ENCODE measurements at places on chromosomes 5 and 9.

DNA sequence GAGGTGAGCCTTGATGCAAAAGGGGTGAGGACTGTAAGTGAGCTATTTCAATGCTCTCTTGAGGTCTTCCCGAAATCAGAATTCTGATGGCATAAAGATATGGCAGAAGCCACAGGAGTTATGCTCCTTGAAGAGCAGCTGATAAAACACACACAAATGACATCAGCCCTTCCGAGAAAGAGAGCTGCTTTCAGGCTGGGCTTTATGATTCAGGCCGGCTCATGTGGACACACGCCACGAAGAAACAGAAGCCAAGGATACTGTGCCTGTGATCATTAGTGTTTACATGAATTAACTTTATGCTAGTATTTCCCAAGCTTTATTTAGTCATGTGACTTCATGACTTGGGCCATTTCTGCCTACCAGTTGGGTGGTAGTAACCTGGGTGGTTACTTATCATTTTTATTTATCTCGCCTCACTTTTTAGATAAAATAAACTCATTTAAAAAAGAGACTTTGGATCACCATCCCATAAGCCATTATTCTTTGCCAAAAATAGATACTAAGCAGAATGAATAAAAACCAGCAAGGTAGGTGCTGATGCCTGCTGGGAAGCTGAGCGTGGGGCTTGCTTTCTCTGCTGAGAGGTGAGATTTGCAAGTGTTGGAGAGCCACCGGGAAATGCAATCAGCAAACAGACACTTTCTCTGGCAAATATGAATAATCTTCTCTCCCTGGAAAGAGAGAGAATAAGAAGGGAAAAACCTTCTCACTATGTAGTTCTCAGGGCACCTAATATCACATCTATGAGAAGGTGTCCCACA lies 73.0 kb upstream of the SLC25A51 start:
- peak; percentile 82 for DNase-seq

- DNase-seq = no peak
These were observed 117.2 kb downstream of the SPATA31D1 start for GRCh38 chr9:82105729-82106128.

DNA sequence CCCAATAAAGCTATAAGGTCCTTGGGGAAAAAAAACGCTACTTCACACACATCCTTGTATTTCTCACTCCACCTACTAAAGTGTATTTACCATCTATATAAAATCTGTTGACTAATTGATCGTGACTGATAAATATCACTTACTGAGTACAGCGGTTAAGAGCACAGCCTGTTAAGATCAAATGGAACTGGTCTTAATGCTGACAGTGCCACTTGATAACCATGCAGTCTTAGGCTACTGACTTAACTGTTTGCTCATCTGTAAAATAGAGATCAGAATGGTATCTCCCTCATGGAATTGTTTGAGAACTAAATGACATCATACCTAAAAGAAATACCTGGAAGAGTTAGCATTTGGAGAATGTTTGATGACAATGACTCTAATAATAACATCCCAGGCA lies 67.5 kb downstream of the ZFAND5 start:
- DNase-seq = no peak

GRCh38 chr5:10401498-10401897 lies 40.2 kb upstream of the ROPN1L start:
- no peak for DNase-seq

GRCh38 chr5:8825139-8825757 lies 720.6 kb downstream of the SEMA5A start:
- no peak for DNase-seq

- DNase-seq = no peak
These were observed 1.3 kb downstream of the PRDM12 start for GRCh38 chr9:130665431-130666392.

DNA sequence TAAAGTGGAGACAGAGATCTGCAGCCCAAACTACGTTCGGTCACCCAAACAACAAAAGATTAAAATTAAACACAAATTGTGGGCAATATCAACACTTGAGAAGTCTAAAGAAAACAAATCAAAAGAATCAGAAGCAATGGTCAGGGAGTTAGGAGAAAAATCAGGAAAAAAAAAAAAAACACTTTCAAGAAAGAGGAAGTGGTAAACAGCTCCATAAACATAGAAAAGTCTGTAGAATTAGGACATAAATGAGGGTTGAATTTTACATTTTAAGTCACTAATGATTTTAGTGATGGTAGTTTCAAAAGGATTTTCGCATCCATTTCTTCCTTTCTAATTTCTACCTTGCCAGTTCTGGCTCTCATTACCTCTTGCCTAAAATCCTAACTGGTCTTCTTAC lies 10.1 kb downstream of the RNF145 start:
- no peak for DNase-seq

- no peak for DNase-seq
These were observed 298.6 kb downstream of the AGTPBP1 start for GRCh38 chr9:85443190-85443598.

DNA sequence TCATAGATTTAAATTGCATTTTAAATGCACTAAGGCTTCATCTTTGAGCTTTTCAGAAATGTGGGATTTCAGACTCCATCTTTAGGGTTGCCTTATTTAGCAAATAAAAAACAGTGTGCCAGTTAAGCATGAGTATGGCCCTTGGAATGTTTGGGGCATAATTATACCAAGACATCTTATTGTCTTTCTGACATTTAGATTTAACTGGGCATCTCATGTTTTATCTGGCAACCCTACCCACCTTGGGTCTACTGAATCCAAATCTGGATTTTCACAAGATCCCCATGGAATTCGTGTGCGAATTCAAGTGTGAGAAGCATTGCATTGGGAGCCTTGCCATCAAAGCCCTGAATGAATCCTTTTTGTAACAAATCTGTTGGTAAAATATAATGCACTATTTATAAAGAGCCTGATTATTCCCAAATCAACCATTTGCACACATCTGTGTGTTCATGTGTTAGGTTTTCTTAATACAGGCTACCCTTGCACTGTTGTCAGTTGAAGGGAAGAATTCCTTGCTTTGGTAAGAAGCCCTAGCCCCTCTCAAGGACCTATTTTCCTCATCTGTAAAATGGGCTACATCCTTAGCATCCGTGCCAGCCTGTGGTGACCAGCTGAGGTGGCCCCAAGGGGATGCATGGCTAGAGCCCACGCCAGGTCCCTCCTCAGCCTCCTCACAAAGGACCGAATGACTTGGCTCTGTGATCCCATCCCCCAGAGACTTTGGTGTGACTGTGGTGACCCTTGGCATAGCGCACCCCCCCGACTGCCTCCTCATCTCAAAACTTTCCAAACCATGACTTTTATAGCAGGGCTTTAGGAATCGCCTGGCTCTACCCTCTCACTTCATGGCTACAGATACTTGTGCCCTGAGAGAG lies 8.1 kb downstream of the GSN start:
- no peak for DNase-seq

DNA sequence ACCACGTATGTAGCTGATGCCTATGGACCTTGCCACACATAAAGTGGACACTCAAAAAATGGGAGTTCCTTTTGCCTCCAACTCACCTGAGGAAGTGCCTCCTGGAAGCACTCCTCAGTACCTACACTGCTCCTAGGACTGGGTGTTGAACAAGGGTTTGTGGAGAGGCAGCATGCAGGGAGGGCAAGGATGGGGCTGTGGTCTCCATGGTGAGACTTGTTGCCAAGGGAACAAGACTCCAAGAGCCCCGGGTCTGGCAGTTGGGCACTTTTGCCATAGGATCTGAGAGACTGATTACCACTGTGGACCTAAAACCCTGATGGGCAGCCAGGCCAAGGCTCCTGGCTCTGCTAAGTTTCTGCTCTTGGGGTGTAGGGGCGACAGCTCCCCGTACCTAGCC lies 6.9 kb upstream of the NR5A1 start:
- DNase-seq = no peak

- peak; percentile 87 for DNase-seq
These were observed 40.0 kb downstream of the CPLANE1 start for GRCh38 chr5:37208883-37209797.

DNA sequence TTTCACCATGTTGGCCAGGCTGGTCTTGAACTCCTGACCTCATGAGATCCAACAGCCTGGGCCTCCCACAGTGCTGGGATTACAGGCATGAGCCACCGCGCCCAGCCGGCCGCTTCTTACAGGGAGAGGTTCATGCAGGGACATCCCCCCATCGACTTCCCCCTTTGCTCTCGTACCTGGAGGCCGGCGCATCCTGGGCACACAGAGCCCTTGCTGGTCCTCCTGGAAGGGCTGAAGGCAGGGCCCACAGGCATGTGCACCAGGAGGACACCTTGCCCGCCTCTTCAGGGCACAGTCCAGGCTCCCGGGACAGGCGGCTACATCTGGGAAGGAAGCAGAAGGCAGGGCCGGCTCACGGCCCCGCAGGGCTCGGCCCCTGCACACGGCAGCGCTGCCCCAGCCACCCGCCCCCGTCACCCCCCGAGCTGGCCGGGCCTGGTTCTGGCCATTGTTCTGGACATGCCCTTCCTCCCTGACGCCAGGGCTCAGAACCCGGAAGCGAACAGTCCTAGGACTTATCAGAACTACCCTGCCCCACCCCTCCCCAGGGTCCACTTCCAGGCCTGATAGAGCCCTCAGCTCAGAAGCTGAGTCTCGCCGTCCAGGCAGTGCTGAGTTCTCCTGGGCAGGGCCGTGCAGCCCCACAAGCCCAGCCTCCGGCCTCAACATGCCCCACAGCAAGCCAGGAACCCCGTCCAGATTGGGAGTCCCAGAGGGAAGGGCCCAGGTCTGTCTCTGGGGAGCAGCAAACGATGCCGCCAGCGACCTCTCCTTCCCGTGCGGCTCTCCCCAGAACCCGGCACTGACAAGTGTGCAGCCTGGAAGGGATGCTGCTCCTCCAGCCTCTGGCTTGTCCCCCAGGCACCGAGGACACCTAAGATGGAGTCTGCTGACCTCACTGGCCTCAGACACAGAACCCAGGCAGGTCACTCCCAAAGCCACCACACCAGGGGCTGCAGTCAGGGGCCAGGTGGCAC lies 2.9 kb downstream of the NPDC1 start:
- no peak for DNase-seq

- DNase-seq = peak; percentile 6
These were observed 185.5 kb downstream of the SMC2 start for GRCh38 chr9:104279535-104280177.

- DNase-seq = no peak
These were observed 18.5 kb downstream of the OSTF1 start for GRCh38 chr9:75106857-75107256.

GRCh38 chr9:92289708-92290390 lies 3.6 kb downstream of the IARS1 start:
- peak; percentile 22 for DNase-seq

GRCh38 chr9:36816371-36816770 lies 217.7 kb downstream of the PAX5 start:
- DNase-seq = no peak

DNA sequence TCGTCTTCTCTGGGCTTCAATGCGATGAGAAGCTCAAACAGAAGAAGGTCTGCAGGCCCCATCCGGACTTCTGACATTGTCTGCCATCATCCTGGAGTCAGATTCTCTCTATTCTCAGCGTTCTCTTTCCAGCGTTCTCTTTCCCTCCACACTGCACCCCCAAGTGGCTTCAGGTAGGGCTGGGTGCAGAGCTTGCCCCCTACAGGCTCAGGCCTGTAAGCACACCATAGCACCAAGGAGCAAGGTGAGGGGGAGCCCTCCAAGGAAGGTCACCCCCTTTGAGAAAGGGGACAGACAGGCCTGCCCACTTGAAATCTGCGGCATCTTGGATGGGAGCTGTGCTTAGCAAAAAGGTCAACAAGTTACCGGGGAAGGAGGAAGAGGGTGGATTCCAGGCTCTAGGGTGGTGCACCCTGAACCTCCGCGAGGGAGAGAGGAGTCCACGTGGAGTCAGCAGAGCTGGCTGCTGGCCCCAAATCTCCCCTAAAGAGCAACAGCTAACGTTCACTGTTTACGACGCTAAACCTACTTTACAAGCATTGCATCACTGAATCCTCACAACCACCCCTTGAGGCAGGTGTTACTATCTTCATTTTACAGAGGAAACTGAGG lies 27.5 kb downstream of the GPX3 start:
- DNase-seq = peak; percentile 64

GRCh38 chr5:119275601-119276173 lies 80.1 kb upstream of the TNFAIP8 start:
- no peak for DNase-seq

DNA sequence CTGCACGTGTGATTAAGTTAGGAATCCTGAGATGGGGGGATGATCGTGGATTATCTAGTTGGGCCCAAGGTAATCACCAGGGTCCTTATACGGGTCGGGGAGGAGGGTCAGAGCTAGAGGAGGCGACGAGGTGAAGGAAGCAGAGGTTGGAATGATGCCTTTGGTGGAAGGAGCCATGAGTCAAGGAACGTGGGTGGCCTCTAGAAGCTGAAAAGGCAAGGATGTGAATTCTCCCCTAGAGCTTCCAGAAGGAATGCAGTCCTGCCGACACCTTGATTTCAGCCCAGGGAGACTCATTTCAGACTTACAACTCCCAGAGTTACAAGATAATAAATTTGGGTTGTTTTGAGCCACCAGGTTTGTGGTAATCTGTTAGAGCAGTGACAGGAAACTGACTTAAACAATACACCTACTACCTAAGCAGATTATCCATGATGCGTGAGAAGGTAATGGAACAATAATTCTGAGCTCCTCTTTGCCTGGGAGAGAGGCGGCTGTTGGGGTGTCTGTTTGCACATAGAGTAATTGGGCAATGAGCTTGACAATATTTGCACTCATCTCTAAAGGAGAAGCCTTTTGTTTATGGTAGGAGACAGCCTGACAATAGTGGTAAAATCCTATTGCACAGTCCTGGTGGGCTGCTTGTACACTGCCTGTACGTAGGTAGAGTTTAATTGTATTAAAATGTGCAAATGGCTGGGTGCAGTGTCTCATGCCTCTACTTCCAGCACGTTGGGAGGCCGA lies 129.3 kb upstream of the IER5L start:
- no peak for DNase-seq

DNA sequence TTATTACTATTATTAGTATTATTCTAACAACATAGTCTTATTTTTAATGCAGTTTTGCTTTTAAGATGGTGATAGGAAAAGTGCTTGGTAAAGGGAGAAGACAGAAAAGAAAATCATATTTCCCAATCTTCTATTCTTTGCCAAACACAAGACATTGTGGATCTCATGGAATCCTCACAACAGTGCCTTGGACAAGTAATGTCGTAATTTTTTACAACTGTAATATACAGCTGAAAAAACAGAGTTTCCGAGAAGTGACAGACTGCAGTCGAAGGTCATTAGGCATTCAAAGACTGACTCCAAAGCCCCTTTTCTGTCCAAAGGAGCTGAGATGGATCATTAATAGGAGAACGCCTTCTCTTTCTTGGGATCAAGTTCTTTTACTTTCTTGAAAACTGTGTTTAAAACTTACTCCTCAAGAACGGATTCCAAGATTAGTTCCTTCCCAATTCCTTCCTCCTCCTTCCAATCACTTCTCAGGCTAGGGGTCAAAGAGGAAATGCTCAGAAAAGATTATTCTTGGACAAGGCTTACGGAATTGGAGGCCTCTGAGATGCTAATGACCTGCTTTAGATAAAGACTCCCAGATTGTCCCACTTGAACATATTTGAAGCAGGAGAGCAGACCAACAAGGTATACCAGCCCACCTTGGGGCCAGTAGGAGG lies 24.3 kb upstream of the TRIM32 start:
- DNase-seq = peak; percentile 44

GRCh38 chr9:33170464-33171415 lies 3.6 kb upstream of the B4GALT1 start:
- no peak for DNase-seq
